Islet precursor cell (in vitro differentiated cells): ENCODE measurements at places on chromosomes 11 and 22.

DNA sequence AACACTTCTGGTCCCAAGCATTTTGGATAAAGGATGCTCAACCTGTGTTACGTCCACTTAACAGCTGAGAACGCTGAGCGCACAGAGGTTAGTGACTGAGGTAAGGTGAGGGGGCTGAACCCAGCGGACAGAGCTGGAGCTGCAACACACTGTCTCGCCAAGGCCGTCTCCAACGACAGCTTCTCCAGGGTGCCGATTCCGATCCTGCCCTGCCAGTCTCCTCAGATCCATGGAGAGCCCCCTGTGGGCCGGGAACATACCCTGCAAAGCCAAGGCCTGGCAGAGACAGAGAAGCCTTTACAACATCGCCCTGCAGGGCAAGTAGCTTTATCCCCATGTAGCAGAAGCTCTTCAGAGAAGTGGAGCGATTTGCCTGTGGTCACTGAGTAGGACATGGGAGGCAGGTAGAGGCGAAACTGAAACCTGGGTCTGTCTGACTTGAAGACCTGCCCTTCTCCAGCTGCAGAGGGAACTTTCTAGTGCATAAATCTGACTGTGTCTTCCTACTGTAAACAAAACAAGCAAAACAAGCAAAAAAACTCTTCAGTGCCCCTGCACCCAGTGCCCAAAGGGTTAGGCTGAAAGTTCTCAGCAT is 72.8 kb downstream of the SCUBE1 start:
- DNase-seq, result peak; percentile 90

- DNase-seq, result no peak
These were observed 17.7 kb downstream of the BSX start for GRCh38 chr11:122963961-122964360.

DNA sequence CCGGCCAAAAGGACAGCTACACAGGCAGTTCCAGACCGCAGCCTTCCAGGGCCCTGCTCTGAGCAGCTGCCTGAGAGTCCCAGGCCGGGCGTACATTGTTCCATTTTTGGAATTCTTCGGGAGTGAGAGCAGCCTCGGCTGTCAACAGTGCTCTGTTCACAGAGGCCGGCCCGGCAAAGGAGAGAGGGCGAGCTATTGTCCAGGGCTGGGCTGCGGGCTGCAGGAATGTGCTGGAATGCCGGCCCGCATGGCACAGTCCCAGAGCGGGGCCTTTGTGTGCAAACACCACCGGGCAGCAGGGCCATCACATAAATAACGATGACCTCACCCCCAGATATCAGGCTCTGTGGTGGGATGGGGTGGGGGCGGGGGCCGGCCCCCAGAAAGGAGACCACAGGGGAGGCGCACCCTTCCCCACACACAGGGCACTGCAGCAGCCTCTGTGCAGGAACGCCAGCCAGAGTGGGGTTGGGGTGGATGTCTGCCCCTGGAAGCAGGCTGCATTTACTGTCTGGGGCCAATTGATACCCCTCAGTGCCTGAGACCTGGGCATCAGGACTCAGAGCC is 15.8 kb downstream of the LINC01488 start:
- DNase-seq, result peak; percentile 99

- peak; percentile 84 for DNase-seq
These were observed 41.6 kb downstream of the BUD13 start for GRCh38 chr11:116731097-116731761.

GRCh38 chr11:1293619-1294015 is 15.8 kb downstream of the TOLLIP start:
- no peak for DNase-seq

GRCh38 chr11:76615950-76616349 is 54.6 kb downstream of the LRRC32 start:
- DNase-seq, result peak; percentile 34

- DNase-seq, result no peak
These were observed 16.6 kb upstream of the APOL3 start for GRCh38 chr22:36177160-36177559.
